ENCODE measurements at places on chromosomes 12 and 14. TPM values are rescaled to one million over a fixed set of nuclear protein-coding genes. Genes with fewer than 3 reads are reported as not detected.

DNA sequence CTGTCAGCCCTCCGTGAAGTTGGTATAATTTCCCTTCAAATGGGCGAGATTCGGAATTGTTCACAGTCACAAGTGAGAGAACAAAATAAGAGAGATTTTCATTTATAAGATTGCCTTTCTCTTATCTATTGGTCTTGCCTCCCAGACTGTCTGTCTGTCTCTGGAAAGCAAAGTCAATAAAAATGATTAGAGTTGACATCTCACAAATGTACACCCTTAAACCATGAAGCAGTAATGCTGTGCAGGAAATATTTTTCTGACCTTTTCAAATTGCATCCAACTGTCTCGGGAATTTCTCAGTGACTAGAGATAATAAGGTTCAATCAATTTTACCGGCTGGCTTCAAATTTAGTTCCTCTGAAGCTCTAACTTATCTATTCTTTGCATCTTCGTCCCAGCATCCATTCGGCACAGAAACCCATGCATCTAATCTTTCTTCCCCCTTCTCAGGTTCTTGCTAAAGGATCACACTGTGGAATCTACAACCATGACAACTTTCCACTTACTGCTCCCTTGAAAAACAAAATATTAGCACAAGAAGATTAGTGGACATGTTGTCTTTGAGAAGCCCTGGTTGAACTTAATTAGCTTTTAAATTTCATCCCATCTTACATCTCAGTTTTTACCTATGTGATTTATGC is 93.1 kb downstream of the RMST start:
- no peak overlapping the region for H3K27ac ChIP-seq
- no peaks in the 10 kb centered on the region for H3K36me3 ChIP-seq
- no peaks in the 10 kb centered on the region for H3K27me3 ChIP-seq
- H3K4me3 ChIP-seq, result no peak overlapping the region
- no peaks in the 10 kb centered on the region for H3K4me1 ChIP-seq

DNA sequence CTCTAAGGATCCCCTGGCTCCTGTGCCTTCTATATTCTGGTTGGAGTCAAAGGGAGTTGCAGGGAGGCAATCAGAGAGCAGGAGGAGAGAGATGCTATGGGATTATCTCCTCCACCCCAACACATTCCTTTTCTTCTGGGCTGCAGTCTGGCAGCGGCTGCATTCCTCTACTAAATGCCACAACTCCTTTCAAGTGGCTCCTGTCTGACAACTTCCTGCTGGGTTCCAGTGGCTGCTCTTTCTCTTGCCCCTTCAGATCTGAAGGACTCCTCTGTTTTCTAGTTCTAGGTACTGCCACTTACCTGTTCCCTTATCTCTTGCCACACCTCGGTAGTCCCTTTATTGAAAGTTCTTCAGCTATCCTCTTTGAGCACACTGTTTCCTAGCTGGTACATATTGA is 425.0 kb downstream of the SNAPC1 start:
- no peaks in the 10 kb centered on the region for H3K36me3 ChIP-seq
- no peak for DNase-seq

DNA sequence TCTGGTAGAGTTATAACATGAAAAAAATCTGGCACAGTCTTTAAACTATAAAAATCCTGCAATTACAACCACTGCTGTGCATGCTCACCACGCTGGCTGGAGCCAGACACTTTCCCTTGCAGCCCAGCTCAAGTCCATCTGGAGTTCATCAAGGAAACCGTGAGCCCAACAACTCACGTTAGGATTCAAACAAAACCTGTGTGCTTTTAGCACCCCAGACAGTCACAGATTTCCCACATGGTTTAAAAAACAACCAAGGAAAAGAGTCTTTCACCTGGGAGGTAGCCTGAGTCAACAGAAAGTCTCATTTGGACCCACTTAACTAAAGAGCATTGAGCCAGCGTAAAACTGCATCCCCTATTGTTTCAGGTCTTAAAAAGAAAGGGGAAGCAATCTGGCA is 4.7 kb downstream of the LRIG3 start:
- H3K36me3 ChIP-seq, result no peaks in the 10 kb centered on the region
- peak overlapping the region; percentile 2 for H3K4me3 ChIP-seq
- H3K4me1 ChIP-seq, result peaks cover 55% of the 10 kb centered on the region

- H3K27me3 ChIP-seq, result no peaks in the 10 kb centered on the region
- no peaks in the 10 kb centered on the region for H3K4me1 ChIP-seq
- no peak overlapping the region for H3K4me3 ChIP-seq
These were observed 20.9 kb downstream of the ISCA2 start for GRCh38 chr14:74514471-74514941.

DNA sequence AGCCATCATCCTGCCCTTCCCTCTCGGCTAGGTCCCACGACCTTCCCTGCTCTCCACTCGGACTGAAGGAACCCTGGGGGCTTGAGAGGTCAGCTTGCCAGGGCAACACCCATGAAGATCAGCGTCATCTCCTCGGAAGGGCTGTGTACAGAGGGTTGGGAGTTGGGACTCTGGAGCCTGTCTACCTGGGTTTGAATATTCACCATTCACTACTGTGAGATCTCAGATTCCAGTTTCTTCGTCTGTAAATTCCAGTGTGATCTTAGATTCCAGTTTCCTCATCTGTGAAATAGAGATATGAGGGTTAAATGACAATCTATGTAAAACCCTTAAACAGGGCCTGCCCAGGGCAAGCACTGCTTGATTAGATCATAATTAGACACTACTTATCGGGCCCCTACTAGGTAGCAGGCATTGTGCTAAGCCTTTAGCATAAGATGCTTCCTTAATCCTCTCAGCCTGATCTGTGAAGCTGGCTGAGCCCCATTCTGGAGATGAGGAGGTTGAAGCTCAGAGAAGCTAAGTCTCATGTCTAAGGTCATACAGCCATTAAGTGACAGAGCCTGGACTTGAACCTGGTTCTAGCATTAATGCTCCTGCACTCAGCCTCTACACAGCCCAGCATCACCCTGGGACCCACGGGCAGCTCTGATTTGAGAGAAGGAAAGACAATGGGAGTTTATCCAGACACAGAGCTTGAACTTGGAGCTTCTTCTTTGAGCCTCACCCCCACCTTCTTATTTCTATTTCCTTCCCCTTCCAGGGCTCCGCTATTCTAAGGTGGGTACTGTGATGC is 612 bp upstream of the ZDHHC22 start:
- no peaks in the 10 kb centered on the region for H3K36me3 ChIP-seq
- H3K4me3 ChIP-seq, result no peak overlapping the region
- peaks cover 10% of the 10 kb centered on the region for H3K4me1 ChIP-seq
- no peak overlapping the region for H3K27ac ChIP-seq
- peaks cover 98% of the 10 kb centered on the region for H3K27me3 ChIP-seq
- no peak for DNase-seq

- no peak overlapping the region for H3K27ac ChIP-seq
- DNase-seq, result no peak
- no peaks in the 10 kb centered on the region for H3K4me1 ChIP-seq
- H3K4me3 ChIP-seq, result no peak overlapping the region
- no peaks in the 10 kb centered on the region for H3K36me3 ChIP-seq
- no peaks in the 10 kb centered on the region for H3K27me3 ChIP-seq
These were observed 78.4 kb upstream of the PARP11 start for GRCh38 chr12:3951380-3952135.

DNA sequence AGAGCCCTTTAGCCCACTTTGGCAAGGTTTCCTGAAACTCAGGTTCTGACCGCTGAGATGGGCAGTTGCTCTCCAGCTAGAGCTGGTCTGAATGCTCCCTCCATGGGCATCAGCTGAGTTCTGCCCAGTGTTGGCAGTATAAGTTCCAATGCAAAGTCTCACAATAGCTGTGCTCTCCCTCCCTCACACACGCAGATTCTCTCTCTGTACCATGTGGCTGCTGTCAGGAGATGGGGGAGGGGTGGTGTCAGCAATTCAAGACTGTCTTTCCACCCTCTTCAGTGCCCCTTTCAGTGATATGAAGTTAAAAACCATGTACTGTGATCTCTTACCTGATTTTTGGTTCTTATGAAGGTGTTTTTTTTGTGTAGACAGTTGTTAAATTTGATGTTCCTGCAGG is 164.3 kb upstream of the PLEKHA5 start:
- H3K4me1 ChIP-seq, result no peaks in the 10 kb centered on the region
- no peaks in the 10 kb centered on the region for H3K27me3 ChIP-seq
- no peak overlapping the region for H3K27ac ChIP-seq
- DNase-seq, result no peak

DNA sequence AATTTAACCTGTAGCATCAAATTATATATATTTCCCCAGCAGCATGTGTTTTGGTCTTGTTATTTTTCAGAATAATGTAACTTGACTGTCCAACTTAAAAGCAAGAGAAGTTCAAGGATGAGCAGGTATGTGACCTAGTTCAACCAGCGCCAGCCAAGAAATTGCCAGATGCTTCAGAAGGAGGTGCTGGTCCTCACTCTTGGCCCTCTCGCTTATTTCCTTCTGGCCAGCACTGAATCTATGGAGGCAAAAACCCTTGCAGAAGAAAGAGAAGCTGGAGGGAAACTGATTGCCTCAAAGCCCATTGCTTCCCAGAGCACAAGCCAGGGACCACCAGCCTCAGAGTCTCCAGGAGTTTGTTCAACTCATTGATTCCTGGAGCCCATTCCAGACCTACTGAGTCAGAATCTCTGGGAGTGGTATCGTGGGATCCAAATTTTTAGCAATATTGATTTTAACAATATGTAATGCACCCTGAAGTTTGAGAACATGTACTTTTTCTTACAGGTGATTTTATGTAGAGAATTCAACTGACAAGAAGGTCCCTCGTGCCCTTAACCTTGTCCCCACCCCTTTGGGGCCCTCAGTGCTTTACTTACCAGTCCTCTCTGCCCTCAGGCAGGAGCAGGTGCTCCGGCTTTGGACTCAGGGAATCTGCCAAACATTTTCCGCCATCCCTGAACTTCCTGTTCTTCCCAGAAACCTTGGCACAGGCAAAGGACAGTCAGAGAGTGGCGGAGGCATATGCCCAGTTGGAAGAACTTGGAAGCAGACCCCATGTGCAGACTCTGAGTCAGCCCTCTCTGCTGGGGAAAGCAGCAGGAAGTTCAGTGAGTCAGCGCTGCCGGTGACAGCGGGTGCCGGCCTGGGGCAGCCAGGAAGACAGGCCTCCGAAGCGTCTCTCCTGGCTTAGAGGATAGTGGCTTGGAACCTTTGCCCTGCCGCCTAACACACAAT is 10.4 kb downstream of the BEST3 start:
- no peak for DNase-seq
- H3K27me3 ChIP-seq, result no peaks in the 10 kb centered on the region
- H3K4me1 ChIP-seq, result no peaks in the 10 kb centered on the region

DNA sequence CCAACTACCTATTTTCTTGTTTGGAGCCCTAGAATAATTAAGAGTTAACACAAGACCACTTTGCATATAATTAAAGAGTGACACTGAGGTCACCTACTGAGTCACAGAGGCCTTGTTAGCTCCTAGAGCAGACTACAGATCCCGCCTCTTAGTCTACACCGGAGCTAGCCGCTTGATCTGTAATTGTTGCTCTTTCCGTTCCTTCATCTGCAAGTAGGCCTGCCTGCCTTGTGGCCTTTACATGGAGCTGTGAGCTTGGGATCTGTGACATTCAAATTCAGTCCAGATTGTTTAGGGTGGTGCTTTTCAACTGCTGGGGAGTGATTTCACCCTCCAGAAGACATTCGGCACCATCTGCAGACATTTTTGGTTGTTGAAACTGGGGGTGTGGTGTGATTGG is 5.6 kb upstream of the DYNLL1 start:
- H3K4me3 ChIP-seq, result no peak overlapping the region
- no peak overlapping the region for H3K27ac ChIP-seq
- no peak for DNase-seq

DNA sequence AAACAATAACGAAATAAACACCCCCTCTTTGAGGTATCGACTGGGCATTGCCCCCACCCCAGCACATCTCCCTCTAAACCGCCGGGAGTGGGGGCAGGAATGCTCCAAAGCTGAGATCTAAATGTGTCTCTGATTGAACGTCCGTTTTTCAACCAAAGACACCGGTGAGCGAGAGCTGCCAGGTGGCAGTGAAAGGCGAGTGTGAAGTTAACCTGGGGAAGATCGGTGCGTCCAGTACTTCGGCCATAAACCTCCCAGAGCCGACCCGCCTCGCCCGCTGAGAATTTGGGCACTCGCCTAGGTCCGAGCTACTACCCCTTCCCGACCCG is 625 bp downstream of the ANGEL1 start:
- H3K27ac ChIP-seq, result peak overlapping the region; percentile 78
- DNase-seq, result no peak
- peaks cover 14% of the 10 kb centered on the region for H3K4me1 ChIP-seq
- peak overlapping the region; percentile 74 for H3K4me3 ChIP-seq

FAIM2 gene
- 6.9 TPM for total RNA-seq

PPM1H gene
- 2.6 TPM for total RNA-seq

ADSS1 gene
- 11.4 TPM for total RNA-seq

NKX2-1 gene
- total RNA-seq, result not detected

GALC gene
- total RNA-seq, result 82.9 TPM

NELL2 gene
- total RNA-seq, result 0.63 TPM

GPR84 gene
- not detected for total RNA-seq

CLEC9A gene
- not detected for total RNA-seq

GLS2 gene
- total RNA-seq, result 3.1 TPM
